Vagina (tissue), 2 donors: ENCODE measurements at places on chromosomes 16 and 17. TPM values are rescaled to one million over a fixed set of nuclear protein-coding genes. Genes with fewer than 3 reads are reported as not detected.

DNA sequence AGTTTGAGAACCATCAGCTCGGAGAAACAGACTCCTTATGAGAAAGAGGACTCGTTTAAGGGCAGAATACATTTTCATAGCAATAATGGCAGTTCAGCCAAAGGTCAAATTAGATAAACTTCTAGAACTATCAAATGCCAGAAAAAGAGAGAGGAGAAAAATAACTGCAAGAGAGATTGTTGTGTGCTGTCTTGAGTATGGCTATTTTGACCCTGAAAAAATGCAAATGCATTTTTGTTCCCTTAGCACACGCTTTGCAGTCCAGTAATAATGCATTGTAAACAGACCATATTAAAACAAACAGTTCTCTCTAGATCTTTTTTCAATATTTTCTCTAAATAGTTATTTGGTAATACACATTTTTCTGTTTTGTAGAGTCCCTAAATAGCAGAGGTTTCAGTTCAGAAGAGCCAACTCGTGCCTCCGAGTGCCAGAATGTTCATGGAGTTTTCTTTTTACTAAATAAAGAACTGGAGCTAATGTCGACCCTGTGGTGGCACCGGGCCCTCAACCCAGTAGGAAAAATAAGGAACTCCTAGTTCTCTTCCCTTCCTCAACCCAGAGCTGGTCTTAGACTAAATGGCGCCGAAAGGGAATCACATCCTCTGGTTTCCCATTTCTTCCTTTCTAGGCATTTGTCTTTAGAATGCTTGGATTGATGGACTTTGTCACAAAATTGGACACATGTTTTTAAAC is 298.0 kb downstream of the MAP2K4 start:
- DNase-seq: no peak
- no peaks in the 10 kb centered on the region for H3K36me3 ChIP-seq
- no peak overlapping the region for H3K4me3 ChIP-seq
- no peaks in the 10 kb centered on the region for H3K4me1 ChIP-seq
- no peaks in the 10 kb centered on the region for H3K27me3 ChIP-seq

DNA sequence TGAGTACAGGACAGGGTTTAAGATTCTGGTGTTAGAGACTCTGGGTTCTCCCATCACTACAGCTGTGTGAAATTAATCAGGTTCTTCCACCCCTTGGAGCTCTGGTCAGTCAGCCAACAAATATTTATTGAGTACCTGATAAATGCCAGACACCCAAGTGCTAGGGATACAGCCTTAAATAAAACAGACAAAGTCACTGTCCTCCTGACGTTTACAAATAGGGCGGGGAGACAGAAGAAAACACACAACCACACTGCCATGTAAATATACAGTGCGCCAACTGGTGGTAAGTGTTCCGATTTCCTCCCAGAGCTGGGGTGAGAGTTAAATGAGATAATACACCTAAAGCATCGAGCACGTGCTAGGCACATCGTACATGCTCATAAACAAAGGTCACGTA is 121.0 kb downstream of the COPRS start:
- no peak overlapping the region for H3K27ac ChIP-seq
- no peak overlapping the region for H3K4me3 ChIP-seq
- H3K4me1 ChIP-seq: peaks cover 42% of the 10 kb centered on the region
- no peak for DNase-seq
- no peaks in the 10 kb centered on the region for H3K27me3 ChIP-seq
- no peaks in the 10 kb centered on the region for H3K36me3 ChIP-seq

- no peak overlapping the region for H3K4me3 ChIP-seq
- no peaks in the 10 kb centered on the region for H3K36me3 ChIP-seq
- no peak for DNase-seq
- no peaks in the 10 kb centered on the region for H3K27me3 ChIP-seq
- no peak overlapping the region for H3K27ac ChIP-seq
Observed at GRCh38 chr16:88508868-88509748, 56.0 kb downstream of the ZFPM1 start.

DNA sequence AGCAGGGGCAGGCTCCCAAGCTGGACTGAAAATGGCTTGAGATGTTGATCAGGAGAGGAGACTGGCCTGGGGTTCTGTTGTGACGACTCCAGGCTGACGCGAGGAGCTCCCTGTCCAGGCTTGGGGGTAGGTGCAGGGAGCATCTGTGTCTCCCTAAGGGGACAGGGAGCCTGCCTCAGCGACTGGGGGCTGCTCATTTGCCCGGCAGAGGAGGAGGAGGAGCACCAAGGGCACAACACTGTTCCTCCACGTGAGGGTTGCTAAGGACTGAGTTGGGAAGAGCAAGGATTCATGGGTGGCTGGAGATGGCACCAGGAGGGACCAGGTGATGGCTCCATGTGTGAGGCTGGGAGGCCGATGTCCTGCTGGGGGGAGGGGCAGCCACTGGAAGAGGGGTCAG is 53.3 kb downstream of the USP22 start:
- no peak overlapping the region for H3K4me3 ChIP-seq
- H3K27me3 ChIP-seq: no peaks in the 10 kb centered on the region

GRCh38 chr17:6474906-6475305 is 30.7 kb downstream of the PIMREG start:
- H3K4me3 ChIP-seq: no peak overlapping the region
- H3K36me3 ChIP-seq: no peaks in the 10 kb centered on the region
- no peaks in the 10 kb centered on the region for H3K27me3 ChIP-seq
- H3K4me1 ChIP-seq: peaks cover 23% of the 10 kb centered on the region

- H3K27ac ChIP-seq: no peak overlapping the region
- no peak overlapping the region for H3K4me3 ChIP-seq
- H3K36me3 ChIP-seq: no peaks in the 10 kb centered on the region
- H3K27me3 ChIP-seq: no peaks in the 10 kb centered on the region
- peaks cover 8% of the 10 kb centered on the region for H3K4me1 ChIP-seq
Observed at GRCh38 chr16:19179546-19180490, 11.8 kb downstream of the SYT17 start.

DNA sequence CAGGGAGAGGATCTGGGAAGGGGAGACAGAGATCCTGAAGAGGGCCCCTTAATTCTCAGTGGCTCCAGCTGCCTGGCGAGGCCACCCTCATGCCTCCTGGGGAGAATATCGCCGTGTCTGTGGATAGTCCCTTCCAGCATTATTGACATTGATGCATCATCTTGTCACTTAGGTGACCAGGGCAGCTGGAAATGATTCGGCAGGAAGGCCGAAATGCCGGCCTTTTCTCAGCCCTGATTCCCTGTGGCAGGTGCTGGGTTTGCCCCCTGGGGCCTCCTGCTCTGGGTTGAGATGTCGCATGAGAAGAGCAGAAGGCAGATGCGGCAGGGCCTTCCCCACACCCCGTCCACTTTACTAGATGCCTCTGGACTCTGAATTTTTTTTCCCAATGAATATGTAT is 89.5 kb downstream of the RAP1GAP2 start:
- H3K27me3 ChIP-seq: no peaks in the 10 kb centered on the region
- DNase-seq: no peak
- H3K4me1 ChIP-seq: no peaks in the 10 kb centered on the region

DNA sequence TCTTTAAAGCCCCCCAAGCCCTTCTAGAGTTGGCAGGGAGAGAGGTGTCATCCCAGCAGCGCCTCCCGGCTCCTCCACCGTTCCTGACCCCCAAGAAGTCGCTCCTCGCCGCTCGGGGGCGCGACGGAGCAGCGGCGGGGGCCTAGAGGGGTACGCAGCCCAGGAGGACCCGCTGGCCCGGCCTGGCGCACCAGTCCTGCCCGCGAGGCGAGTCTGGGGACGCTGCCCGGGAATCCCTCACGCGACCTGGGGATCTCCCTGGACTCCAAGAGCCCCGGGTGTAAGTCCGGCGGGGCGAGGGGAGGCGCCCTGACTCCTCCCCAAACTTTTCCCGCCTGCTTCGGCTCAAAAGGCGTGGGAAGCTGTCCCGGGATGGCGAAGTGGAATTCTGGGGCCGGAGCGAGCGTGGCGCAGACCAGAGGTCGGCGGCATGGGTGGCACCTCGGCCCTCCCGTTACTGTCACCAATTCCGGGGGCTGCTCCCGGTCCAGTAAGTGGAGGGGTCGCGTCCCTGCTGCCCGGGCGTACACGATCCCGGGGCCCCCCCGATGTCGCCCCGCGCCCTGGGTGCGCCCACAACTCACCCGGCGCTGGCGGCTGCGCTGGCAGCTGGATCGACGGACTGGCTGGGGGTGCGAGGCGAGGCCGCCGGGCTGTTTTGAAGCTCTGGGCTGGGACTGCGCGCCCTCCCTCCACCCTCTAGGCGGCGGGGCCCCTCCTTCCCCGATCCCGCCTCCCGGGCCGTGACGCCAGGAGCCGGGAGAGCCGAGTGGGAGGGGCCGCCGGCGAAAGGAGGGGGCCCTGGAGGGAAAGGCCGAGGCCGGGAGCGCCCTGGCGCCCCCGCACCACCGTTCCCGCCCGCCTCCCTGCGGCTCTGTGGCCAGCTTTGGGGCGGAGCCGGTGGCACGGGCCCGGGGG is at the start of gene EMP2:
Gene EMP2, minus strand, starts transcription at position 634 of the 918 bp plus-strand sequence. CDS start 32,981 bp downstream, outside the sequence.
- H3K4me3 ChIP-seq: peak within 1 kb of the TSS; percentile 80
- no peaks in the 10 kb centered on the region for H3K36me3 ChIP-seq
- no peaks in the 10 kb centered on the region for H3K27me3 ChIP-seq
- H3K27ac ChIP-seq: peak within 1 kb of the TSS; percentile 98
- peaks cover 46% of the 10 kb centered on the region for H3K4me1 ChIP-seq

DNA sequence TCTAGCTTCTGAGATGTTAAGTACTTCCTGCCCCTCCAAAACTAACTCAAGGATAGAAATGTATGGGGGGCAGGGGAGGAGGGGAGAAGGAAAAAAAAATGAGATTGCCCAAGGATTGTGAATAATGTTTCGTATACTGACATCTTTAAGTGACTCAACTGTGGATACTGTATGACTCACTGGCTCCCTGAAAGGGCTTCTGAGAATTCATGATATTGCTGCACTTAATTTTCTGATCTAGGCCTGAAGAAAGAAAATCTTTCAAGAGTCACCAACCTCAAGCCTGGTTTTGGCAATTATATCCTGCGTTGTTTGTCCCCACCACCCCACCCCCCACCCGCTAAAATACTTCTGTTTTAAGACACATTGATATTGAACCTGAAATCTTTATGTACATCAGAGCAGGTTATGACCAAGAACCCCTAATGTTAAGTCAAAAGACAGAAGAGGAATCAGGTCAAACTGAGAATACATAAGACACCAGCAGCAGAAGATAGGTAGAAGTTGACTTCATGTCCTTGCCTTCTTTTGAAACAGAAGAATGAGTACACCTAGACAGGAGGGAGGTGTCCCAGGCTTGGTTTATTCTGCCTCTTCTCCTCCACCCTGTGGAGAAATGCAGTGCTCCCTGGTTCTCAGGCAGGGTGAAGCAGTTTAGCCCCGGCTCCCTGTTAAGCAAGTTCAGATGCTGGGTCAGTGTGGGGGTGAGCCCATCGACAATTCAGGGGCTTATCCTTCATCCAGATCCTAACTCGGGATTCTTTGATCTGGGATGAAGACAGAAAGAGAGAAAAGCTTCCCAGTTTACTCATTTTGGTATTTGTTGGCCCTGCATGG is 3.3 kb upstream of the FBXL20 start:
- no peak overlapping the region for H3K27ac ChIP-seq
- peaks cover 11% of the 10 kb centered on the region for H3K4me1 ChIP-seq
- no peak for DNase-seq
- H3K36me3 ChIP-seq: peaks cover 18% of the 10 kb centered on the region
- H3K27me3 ChIP-seq: no peaks in the 10 kb centered on the region

- no peaks in the 10 kb centered on the region for H3K36me3 ChIP-seq
- H3K4me3 ChIP-seq: no peak overlapping the region
- H3K4me1 ChIP-seq: peaks cover 13% of the 10 kb centered on the region
- H3K27ac ChIP-seq: no peak overlapping the region
Observed at GRCh38 chr17:76130473-76130872, 10.6 kb downstream of the FOXJ1 start.

DNA sequence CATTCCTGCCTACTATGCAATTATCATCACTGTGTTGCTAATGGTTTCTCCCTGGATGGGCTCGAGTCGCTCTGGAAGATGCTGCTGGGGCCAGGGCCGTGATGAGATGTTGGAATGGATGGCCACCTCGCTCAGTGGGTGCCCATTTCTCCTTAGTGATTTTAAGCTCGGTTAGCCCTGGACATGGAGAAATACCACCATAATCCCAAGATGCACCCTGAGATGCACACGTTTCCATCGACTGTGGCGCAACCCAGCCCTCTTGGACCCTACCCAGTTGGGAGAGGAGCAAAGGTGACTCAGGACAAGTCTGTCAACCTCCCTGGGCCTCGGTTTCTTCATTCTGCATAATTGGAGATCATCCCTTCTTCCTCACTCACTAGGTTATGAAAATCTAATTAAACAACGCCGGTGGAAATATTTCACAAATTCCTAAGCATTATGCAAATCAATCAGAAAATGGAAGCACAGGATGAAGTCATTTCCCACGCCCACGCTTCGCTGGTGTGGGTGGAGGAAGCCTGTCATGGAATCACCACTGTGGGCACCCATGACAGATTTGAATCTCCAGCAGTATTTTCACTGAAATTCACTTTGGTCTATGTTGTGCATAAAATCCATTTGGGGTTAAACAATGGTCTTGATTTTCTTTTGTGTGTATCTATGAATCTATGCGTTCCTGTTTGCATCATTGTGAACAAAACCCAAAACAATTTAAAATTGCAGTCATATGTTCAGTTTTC is 195.2 kb downstream of the AXIN2 start:
- H3K4me3 ChIP-seq: no peak overlapping the region
- no peak for DNase-seq
- no peaks in the 10 kb centered on the region for H3K36me3 ChIP-seq
- no peak overlapping the region for H3K27ac ChIP-seq
- H3K27me3 ChIP-seq: no peaks in the 10 kb centered on the region

- H3K27ac ChIP-seq: no peak overlapping the region
- no peak overlapping the region for H3K4me3 ChIP-seq
- no peaks in the 10 kb centered on the region for H3K36me3 ChIP-seq
- DNase-seq: no peak
Observed at GRCh38 chr16:81106826-81107503, 10.8 kb upstream of the GCSH start.

- H3K36me3 ChIP-seq: no peaks in the 10 kb centered on the region
- H3K27ac ChIP-seq: no peak overlapping the region
- no peaks in the 10 kb centered on the region for H3K27me3 ChIP-seq
- H3K4me3 ChIP-seq: no peak overlapping the region
Observed at GRCh38 chr17:8480011-8480976, 44.6 kb downstream of the NDEL1 start.

GRCh38 chr17:52027081-52027480 is 131.4 kb downstream of the CA10 start:
- no peaks in the 10 kb centered on the region for H3K36me3 ChIP-seq
- no peak for DNase-seq
- no peak overlapping the region for H3K4me3 ChIP-seq
- H3K27me3 ChIP-seq: no peaks in the 10 kb centered on the region

GRCh38 chr17:44219616-44220212 is at the start of gene UBTF:
Gene UBTF (minus strand): TSS chr17:44219675. CDS start chr17:44218229, 1,446 bp downstream.
- peaks cover 45% of the 10 kb centered on the region for H3K4me1 ChIP-seq
- H3K27ac ChIP-seq: peak within 1 kb of the TSS; percentile 100
- no peaks in the 10 kb centered on the region for H3K27me3 ChIP-seq
- DNase-seq: no peak
- peak within 1 kb of the TSS; percentile 76 for H3K4me3 ChIP-seq
- H3K36me3 ChIP-seq: no peaks in the 10 kb centered on the region

Gene PPP1R1B
- total RNA-seq: 9.3 TPM

Gene ADCY7
- 18.9 TPM for total RNA-seq

Gene FBXO39
- not detected for total RNA-seq

Gene HES7
- not detected for total RNA-seq

Gene MAPT
- total RNA-seq: 6.1 TPM

Gene MYH3
- 4.9 TPM for total RNA-seq
